ENCODE measurements at places on chromosomes 5 and 9.

GRCh38 chr5:68872088-68872839 lies 221.6 kb upstream of the SLC30A5 start:
- DNase-seq: no peak

DNA sequence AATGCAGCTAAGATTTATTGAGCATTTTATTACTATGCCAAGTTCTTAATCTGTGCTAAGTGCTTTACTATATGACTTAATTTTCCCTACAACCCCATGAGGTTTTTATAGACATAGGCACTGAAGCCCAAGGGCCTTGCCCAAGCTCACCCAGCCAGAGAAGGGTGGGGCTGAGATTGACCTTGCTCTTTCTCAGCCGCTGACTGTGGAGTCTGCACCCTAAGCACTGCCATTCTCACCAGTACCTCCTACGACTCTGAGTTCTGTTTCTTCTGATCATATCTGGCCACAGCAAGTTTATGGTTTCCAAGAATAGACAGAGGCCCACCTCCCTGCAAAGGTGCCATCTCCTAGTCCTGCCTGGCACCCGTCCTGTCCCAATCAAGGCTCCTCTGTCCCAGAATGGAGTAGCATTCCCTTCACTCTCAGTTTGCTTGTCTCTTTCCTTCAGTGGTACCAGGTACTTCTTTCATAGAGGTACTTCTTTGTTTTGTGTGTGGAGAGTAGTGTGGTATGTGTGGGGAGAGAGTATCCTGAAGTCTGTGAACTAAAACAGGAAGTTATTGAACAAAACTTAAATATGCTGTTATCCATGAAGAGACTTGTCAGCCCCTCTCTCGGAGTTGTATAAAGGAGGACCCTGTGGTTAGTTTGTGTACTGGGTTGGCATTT lies 42.6 kb downstream of the CSF1R start:
- DNase-seq: peak; percentile 79

GRCh38 chr9:107218829-107219485 lies 64.1 kb upstream of the RAD23B start:
- DNase-seq: peak; percentile 15

DNA sequence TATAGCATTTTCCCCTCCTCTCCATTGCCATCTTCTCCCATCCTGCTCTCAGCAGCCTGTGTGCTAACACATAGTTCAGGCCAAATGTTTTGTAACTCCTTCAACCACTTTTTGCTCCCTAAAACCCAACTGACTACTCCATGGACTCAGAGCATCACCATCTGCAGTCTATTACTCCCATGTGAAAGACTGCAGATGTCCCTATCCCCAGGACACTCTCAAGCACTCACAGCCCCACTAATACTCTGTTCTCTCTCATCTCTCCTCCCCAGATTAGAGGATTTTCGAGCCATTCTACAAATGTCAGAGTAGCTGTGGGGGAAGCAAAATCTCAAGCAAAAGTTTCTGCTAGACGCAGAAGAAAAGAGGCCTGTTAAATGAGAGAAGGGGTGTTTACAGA lies 99.3 kb downstream of the ITGA1 start:
- DNase-seq: no peak

- DNase-seq: no peak
Measured at GRCh38 chr5:169027501-169028061, 273.4 kb downstream of the SLIT3 start.

- DNase-seq: no peak
Measured at GRCh38 chr5:11497651-11498050, 406.6 kb downstream of the CTNND2 start.

GRCh38 chr9:34049630-34050384 lies 1.1 kb upstream of the UBAP2 start:
- DNase-seq: no peak

- DNase-seq: no peak
Measured at GRCh38 chr5:52830650-52831049, 42.9 kb downstream of the ITGA1 start.

DNA sequence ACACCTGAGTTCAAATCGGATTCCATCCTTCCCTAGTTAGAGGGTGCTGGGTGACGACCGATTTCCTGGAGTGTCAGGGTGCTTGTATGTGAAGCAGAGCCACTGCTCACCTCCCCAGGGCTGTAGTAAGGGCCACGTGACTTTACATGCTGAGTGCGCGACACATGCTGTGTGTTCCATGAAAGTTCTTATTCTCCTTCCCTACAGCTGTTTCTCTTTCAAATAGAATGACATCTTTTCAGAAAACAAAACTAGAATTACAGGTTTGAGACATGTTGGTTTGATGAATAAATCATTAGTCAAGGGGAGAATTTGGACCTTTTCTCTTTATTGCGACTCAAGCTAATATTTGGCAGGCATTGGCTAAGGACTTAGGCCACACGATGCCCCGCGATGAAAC lies 113.1 kb downstream of the JMY start:
- DNase-seq: no peak

DNA sequence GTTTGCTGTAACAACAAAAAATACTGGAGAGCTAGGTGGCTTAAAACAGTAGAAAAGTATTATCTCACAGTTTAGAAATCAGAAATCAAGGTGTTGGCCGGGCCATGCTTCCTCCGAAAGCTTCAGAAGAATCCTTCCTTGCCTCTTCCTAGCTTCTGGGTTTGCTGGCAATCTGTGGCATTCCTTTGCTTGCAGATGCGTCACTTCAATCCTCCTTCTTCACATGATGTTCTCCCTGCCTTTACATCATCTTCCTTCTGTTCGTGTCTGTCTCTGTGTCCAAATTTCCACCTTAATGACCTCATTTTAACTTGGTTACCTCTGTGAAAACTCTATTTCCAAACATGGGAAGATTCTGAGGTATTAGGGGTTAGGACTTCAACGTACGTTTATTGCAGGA lies 90.4 kb upstream of the CHD1 start:
- DNase-seq: no peak

All from Kasumi-1 (cell line).